ENCODE measurements at places on chromosomes 11 and 22. TPM values are rescaled to one million over a fixed set of nuclear protein-coding genes. Genes with fewer than 3 reads are reported as not detected.

DNA sequence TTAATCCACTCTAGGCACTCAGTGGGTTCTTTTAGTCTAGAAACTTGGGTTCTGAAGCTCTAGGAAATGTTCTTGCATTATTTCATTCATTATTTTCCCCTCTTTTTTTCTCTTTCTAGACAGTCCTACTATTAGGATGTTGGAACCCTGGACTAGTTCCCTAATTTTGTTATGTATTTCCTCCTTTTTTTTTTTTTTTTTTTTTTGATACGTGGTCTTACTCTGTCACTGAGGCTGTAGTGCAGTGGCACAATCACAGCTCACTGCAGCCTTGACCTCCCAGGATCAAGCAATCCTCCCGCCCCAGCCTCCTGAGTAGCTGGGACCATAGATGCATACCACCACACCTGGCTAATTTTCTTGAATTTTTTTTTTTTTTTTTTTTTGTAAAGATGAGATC is 9.4 kb downstream of the UPB1 start:
- DNase-seq, result no peak

DNA sequence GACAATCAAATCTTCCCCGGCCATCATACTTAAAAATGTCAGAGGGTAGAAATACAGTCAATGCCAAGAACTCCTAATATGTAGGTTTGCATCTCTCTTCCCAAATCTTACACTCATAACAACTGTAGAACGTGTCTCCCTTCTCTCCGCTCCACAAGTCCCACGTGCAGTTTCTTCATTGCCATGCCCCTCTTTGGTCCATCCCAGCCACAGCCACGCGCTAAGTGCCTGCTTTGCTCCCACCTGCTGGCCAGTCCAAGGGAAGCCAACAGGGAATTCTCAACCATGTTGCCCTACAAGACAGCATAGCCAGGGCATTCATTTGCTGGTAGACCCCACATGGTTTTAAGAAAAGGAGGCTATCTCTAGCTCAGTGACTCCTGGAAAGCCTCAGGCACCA is 420.6 kb upstream of the ISX start:
- DNase-seq, result no peak

DNA sequence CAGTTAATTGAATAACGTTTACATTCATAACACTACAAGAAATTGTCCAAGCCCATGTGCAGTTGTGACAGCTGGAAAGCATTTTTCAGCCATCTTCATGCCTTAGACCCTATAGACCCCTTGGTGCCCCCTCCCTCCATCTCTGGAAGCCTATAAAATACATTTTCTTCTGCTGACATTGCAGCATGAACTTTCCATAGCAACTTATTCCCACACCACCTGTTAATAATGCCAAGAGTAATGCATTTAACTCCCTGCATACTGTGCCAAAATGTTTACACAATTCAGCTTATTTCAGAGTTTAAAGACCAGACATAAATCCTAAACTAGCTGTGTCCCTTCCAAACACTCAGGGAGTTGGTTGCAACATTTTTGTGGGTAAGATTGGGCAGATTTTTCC is 143.0 kb upstream of the ARHGAP20 start:
- DNase-seq, result no peak

- no peak for DNase-seq
Observed at GRCh38 chr11:64583296-64584262, 7.4 kb upstream of the SLC22A12 start.

DNA sequence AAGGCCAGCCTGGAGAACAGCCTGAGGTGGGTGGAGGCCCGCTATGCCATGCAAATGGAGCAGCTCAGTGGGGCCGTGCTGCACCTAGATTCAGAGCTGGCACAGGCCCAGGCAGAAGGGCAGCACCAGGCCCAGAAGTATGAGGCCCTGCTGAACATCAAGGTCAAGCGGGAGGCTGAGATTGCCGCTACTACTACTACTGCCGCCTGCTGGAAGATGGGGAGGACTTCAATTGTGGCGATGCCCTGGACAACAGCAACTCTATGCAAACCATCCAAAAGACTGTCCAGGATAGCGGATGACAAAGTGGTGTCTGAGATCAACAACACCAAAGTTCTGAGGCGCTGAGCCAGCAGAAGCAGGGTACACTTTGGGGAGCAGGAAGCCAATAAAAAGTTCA is 3.1 kb upstream of the TMEM218 start:
- DNase-seq, result no peak

DNA sequence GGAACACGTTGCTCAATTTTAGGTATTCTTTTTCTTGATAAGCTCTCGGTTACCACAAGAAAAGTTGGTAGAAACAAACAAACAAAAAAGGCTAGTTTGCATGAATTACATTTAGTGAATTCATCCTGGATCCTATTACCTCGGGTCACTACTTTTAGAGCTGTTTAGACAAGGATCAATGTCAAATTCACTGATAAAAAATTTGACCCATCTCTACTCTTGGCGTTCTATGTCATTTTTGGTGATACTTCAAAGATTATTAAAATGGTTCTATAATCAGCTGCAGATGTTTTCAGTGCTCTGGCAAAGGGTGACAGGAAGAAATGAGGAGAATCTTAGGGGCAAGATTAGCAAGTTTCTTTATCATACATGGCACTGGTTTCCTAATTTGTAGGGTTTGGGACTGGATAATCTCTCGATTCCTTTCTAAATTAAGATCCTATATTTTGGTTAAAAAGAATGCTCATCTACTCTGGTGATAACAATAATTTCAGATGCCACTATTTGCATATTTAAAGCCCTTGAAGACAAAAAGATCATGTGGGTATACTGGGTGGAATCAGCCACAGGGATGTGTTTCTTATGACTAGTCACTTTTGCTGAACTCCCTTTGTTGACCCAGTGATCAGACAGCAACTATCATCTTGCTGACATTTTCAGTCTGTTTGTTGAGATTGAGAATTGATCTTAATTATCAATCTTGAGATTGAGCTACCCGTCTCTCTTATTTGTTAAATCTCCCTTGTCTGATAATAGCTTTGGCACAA is 442.9 kb downstream of the AASDHPPT start:
- no peak for DNase-seq

GRCh38 chr11:123145220-123145619 is 49.8 kb downstream of the CLMP start:
- no peak for DNase-seq

DNA sequence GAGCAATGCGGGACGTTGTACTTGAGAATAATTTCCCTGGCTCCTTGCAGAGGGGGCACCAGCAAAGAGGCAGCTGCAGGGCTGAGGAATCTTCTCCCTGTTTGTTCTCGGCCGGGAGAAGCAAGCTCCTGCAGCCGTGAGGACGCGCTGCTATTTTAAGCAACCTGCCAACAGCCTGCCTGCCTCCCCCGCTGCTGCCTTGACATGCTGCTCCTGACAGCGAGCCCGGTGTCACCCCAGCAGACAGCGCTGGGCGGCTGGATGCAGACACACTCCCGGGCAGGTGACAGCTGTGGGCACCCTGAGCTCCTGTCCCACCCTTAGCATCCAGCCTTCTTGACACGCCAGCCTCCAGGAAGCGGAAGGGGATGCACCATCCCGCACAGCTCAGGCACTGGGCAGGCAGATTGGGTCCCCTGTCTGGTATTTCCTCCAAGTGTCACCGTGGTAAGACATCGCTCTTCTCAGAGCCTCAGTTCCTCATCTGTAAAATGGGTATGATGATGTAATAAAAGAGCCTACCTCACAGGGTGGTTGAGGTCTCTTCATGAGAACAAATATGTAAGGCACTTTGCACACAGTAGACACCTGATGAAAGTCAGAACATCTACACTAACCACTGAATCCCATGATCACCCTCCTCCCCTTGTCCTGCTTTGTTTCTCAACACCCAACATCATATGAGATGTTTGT is 530.6 kb downstream of the MN1 start:
- no peak for DNase-seq

The APOL5 gene
- total RNA-seq, result not detected

The GLB1L2 gene
- 9.5 TPM for total RNA-seq

- no peak for DNase-seq
Observed at GRCh38 chr11:102289592-102289991, 27.7 kb upstream of the BIRC3 start.

DNA sequence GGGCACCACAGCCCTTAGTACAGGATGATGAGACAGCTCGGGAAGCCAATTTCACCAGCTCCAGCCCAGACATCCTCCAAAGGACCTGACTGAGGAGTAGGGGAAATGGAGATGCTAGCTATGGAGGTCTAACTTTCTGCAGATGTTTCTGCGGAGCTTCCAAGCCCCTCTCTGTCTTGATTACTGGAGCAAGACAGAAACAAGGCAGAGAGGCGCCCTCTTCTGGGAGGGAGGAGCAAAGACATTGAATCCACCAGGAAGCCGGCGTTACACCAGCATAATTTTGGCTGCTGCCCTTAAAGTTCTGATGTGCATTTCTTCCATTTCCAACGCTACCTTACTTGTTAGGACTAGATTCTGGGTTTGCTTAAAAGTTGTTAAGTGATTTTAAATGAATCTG is 107.3 kb upstream of the HSD17B12 start:
- DNase-seq, result no peak

DNA sequence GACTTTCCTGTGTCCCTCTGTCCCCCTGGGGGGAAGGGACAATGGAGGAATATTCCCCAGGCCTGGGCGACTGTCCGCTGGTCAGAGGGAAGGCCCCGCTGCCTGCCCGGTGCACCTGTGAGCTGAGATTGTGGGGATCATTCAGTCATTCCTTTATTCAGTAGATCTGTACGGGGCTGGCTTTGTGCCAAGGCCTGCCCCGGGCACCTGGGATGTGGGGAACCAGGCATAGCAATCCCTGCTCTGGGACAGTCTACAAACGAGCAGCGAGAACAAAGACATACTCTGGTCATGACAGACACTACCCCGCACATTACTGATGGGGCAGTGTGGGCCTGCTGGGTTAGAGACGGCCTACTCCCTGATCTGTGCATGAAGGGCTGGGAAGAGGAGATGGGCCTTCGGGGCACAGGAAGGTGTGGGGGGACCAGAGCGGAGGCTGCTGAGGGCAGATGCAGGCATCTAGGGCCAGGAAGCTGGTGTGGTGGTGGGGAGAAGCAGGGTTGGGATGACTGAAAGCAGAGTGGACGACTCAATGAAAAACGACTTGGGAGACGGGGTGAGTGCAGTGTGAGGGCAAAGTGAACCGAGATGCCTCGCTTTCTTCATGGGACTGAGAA is 1.8 kb upstream of the MYO7A start:
- no peak for DNase-seq

DNA sequence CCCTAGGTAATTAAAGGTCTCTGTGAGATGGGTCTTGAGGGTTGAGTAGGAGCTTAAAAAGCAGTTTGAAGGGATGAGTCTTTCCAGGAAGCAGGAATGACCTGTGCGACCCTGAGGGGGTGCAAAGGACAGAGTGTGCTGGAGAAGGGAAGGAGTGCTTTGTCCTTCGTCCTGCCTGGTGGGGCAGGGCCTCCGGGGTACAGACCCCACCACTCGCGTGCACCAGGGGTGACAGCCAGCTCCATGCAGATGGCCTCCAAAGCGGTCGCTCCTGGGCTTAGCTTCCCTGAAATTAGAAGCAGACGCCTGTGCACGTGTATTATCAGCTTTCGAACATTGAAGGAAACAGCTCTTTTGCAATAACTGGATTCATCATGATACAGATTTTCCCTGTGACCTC is 959.8 kb downstream of the BRD1 start:
- DNase-seq, result no peak

DNA sequence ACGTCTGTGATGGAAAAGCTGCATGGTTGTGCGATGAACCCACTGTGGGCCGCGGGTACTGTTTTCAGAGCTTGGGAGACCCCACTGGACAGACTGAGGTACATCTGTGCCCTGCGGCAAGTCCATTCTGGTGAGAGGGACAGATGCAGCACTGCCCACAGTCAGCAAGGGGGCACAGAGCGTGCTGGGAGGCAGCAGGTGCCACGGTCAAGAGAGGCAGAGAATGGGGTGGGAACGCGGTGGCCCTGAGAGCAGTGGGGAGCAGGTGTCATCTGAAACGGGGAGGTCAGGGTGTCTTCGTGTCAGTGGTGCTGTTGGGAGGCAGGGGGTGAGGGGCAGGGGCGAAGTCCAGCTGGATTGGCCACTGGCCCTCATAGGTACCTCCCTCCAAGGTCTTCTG is 32.0 kb downstream of the TBC1D22A start:
- no peak for DNase-seq

The BLID gene
- total RNA-seq, result not detected

- no peak for DNase-seq
Observed at GRCh38 chr22:20601308-20601707, 93.9 kb downstream of the MED15 start.

- no peak for DNase-seq
Observed at GRCh38 chr11:131467645-131468394, 97.4 kb downstream of the NTM start.

The IGSF22 gene
- 0.20 TPM for total RNA-seq

GRCh38 chr11:111733016-111733415 is 33.2 kb downstream of the PPP2R1B start:
- no peak for DNase-seq

GRCh38 chr22:38026130-38027111 is 30.8 kb upstream of the PICK1 start:
- no peak for DNase-seq

DNA sequence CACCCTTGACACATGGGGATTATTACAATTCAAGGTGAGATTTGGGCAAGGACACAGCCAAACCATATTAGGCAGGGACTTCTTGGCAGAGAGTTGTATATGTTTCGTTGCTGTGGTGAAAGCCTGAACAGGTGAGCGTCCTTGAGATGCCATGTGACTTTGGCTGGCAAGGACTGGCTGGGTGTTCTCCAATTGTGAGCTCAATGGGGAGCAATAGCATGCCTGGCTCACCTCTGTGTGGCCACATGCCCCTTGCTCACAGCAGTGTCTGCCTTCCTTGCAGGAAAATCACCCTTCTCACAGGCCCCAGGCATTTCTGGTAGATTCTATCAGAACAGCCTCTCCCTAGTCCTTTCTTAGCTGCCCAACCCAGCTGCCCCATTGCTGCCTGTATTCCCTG is 105.5 kb downstream of the PARVA start:
- no peak for DNase-seq

DNA sequence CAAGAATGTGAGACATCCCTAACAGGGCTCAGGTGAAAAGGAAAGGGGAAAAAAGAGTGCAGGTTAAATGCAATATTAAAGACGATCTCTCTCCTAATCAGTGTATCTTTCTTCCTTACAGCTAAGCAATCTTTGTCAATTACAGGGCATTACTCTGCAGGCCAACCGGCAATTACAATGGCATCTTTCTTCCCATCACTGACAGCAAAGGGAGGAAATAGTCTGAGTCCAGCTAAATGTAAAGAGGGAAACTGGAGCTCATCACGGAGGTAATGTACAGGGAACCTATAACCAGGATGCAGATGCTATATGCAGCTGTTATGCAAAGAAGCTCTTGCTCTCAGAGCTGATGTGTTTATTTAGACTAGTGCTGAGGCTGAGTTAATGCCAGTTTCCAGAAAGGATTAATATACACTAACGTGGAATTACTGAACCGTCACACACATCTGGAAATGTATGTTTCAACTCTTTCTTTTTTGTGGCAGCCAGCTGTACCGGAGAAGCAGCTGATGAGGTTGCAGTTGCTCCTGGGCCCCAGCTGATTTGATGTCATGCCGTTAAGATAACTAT is 121.6 kb downstream of the KIRREL3 start:
- no peak for DNase-seq

- DNase-seq, result peak; percentile 61
Observed at GRCh38 chr11:326842-327580, 6.4 kb upstream of the IFITM3 start.

- no peak for DNase-seq
Observed at GRCh38 chr22:43238526-43239006, 51.6 kb upstream of the TTLL12 start.

The FIBIN gene
- total RNA-seq, result not detected

The ENTHD1 gene
- 0.16 TPM for total RNA-seq
